ENCODE measurements at places on chromosomes 6 and 20.

- no peak for DNase-seq
These were observed 8.4 kb downstream of the TXNDC5 start for GRCh38 chr6:7902221-7902620.

DNA sequence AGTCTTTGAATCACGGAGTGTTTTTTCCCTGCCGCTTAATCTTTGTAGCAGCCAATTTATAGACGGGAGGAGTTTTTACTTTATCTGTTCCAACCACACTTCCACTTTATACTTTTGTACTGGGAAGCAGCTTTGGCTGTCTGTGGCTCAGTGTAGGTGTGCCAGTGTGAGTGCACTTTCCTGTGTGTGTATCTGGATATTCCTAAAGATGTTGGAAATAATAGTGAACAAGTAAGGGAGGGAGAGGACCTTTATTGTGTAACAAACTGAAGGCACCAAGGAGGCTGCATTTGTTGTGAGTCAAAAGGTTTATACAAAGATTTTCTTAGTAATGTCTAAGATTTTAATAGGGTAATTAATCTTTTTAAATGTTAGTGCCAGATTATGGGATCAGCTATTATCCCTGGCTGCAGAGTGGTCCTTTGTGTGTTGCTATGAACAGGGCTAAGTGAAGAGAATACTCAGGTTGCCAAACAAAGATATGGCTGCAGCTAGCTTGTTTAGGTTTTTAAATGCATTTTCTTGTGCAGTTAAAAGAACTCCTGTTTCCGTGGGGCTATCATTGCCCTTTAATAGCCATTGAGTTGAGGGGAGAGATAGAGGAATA, 226.3 kb downstream of the RNF144B start:
- no peak for DNase-seq

DNA sequence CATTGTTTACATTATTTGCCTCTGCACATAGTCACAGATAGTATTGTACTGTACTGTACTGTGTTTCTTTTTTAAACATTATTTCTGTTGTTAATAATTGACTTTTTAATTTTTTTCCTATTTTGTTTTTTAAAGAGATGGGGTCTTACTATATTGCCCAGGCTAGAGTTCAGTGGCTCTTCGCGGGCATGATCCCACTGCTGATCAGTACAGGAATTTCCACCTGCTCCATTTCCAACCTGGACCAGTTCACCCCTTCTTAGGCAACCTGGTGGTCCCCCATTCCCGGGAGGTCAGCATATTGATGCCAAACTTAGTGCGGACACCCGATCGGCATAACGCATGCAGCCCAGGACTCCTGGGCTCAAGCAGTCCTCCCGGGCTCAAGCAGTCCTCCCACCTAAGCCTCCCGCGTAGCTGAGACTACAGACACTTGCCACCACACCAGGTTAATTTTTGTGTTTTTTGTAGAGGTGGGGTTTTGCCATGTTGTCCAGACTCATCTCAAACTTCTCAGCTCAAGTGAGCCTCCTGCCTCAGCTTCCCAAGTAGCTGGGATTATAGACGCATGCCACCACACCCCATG, 47.5 kb downstream of the PTPN1 start:
- DNase-seq: no peak

- DNase-seq: no peak
These were observed 13.4 kb upstream of the TREML4 start for GRCh38 chr6:41214559-41215238.

DNA sequence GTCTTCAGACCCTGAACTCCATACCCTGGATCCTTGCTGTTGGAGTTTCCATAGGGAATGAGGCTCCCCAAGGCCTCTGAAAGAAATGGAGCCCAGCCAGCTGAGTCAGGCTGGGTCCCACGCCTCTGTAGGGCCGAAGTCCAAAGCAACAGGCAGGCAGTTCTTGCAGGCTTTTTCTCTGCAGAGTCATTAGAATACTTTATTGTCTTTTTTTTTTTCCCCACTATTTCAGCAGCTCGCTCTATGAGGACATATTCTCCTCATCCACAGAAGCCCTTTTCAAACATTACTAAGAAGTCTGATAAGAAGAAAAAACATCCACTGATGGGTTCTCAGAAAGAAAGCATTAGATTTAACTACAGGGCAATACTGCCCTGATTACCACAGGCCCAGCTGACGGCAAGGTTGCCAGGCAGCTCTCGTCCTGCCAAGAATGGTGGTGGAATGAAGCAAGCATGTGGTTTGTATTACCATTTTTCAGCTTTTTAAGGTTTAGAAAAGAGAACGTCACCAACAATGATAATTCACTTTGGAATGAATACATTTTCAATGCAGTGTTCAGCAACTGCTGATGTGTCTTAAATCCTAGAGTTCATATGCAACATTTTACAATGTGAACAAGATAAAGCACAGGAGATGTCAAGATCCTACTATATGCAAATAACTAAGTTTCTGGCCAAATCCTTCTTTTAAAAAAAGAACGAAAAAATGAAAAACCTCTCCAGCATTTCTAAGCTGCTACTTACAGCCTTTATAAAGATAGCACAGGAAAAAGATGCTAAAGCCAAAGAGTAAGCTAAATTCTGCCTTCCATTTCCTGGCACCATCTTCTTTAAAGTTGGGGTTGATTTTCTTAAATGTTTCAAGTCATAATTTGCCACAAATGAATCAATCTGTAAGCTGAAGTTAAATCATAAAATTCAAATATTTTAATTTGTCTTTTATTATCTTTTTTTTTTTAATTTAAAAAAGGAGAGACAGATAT, 223.6 kb upstream of the CITED2 start:
- peak; percentile 85 for DNase-seq

- no peak for DNase-seq
These were observed 193.1 kb downstream of the NRN1 start for GRCh38 chr6:5813625-5814027.

DNA sequence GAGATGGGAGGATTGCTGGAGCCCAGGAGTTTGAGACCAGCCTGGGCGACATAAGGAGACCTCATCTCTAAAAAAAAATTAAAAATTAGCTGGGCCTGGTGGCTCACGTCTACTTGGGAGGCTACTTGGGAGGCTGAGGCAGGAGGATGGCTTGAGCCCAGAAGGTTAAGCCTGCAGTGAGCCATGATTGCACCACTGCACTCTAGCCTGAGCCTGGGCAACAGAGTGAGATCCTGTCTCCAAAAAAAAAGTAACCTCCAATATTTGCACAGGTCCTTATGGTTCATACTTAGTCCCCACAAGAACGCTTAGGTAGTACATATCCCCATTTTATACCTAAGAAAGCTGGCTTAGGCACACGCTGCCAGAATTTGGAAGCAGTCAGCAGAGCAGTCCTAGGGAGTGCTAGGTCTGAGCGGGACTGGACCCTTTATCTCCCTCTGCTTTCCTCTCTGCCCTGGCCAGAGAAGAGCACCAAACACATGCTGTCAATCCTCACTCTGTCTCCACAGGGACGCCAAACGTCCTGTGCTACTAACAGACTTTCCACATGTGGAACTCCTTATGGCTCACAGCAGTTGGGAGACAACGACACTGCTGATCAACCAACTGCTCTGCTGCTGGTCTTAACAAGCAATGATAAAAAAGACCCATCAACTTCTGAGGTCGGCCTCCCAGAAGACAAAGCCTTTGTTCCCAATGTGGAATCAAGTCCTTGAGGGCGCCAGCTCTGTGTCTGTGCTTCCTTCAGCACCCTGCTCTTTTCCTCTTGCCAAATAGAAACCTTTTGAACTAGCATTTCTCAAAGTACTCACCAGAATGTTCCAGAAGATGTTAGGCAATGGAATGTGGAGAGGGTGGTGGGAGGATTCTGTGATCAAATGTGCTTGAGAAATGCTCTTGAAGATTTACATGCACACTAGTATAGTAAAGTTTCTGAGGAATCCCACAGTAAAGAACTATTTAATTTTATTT, 226.3 kb upstream of the DTNBP1 start:
- no peak for DNase-seq

GRCh38 chr20:11378252-11378651, 539.4 kb upstream of the BTBD3 start:
- DNase-seq: no peak

DNA sequence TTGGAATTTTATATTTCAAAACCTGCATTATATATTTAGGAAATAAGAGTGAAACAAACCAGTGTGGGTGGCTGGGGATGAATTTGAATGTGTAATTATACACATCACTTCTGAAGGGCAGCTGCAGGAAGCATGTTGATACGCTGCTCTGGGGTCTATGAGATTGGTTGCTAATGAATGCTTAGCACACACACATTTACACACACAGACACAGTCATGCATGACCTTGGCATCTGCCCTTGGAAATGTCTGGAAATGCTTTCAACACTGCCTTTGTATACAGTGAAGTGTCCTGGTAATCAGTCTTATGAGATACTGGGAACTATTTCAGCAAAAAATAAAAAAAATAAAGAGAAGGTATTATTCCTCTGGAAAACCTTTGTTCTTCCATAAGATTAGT, 83.4 kb downstream of the ELOVL4 start:
- no peak for DNase-seq

GRCh38 chr20:53582574-53583351, 10.9 kb downstream of the ZNF217 start:
- peak; percentile 75 for DNase-seq

DNA sequence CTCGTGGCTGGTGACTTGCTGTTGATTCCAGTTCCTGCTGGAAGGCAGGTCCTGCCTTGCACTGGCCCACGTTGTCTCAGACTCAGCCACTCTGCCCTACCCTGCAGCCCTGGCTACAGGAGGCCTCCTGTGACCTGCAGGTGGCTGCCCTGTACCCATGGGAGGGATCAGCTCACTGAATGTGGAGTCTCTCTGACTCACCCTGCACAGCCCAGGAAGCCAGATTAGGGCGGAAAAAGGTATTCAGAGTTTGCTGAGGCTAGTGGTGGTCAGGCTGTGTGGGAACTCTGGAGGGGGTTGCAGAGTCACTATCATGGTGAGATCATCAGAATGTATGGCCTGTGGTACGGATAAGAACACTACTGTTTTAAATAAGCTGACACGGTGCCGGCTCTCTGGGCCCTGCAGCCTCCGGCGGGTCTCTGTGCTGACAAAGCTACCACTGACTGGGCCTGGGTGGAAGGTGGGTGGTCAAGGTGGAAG, 24.7 kb upstream of the PYGB start:
- DNase-seq: peak; percentile 80

DNA sequence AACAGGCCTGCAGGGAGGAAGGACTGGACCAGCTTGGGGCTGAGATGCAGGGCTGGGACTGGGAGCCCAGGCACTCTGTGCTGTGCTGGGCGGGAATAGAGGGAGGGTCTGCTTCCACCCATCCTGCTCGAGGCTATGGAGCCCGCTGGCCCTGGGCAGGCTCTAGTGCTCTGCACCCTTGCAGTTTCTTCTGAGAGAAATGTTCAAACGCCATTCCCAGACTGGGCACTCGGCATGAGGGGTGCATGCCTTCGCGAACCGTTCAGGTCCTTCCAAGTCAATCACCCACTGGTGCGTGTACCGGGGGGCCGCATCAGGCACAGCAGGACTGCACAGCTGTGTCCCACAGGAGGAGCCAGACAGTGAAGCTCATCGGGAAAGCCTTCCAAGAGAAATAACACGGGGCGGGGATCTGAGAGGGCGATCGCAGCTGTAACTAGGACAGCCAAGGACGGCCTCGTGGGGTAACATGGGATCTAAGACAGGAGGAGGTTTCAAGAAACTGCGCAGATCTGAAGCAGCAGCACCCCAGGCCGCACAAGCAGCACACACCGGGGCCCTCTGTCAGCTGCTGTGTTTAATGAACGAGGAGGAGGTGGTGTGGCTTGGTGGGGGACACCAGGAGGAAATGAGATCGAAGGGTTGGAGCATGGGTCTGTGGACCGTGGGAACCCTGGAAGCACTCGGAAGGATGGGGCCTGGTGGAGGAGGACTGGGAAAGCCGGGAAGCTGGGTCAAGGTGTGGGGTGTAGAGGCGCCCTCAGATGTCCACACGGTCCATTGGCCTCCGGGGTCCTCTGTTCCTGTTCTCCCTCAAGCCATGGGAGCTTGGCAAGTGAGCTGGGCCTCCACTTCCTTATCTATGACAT, 26.1 kb upstream of the PYGB start:
- DNase-seq: no peak

DNA sequence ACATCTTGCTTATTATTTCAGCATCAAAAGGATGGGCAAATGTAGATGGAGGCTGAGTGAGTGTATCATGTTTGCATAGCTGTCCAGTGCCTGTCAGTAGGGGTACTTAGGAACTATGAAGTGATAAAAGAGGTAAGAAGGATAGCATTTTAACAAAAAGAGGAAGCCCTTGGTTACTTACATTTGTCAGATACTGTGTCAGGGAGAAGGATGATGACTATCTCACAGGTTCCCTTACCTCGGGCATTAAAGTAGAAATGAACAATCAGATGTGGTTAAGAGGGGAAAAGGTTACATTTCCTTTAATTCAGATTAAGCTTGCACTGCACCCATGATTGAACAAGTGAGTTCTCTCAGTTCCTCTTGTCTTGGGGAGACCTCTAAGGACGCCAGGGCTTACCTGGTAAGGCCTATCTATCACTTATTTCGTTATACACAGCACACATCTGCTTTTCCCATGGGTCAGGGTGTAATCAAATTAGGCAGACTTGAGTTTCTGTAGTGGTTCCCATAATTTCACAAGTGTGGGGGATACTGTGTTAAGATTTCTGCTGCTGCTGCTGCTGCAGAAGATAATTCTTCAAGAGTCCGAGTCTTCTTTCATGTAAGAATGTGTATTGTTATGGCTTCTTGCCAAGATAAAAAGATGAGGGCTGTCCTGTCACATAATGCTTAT, 4.5 kb downstream of the FOXO3 start:
- no peak for DNase-seq

- no peak for DNase-seq
These were observed 245.3 kb upstream of the UFL1 start for GRCh38 chr6:96276305-96276704.

- no peak for DNase-seq
These were observed 27.4 kb upstream of the NOL4L start for GRCh38 chr20:32612351-32613191.

DNA sequence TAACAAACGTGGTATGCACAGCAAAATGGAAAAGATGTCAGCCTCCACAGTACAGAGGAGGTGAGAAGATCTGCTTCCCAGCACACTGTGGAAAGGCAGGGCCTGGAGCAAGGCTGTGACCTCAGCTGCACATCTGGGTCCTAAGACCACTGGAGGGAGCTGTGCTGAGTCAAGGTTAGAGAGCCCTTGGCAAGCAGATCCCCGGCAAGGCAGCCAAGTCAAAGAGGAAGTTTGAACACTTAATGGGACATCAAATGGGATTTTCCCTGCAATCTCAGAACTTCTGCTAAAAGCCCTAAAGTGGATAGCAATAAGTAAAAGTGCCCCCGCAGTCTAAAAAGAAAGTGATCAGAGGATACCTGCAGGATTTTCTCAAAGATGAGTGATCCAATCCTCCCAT, 39.5 kb downstream of the UNC5CL start:
- peak; percentile 63 for DNase-seq

- DNase-seq: no peak
These were observed 82.6 kb downstream of the INSM1 start for GRCh38 chr20:20450521-20450920.

GRCh38 chr6:111427341-111428116, 55.5 kb downstream of the REV3L start:
- DNase-seq: peak; percentile 68

All from GM03348 (cell line).